Liver (tissue), 10 donors: ENCODE measurements at places on chromosomes 7 and 10. TPM values are rescaled to one million over a fixed set of nuclear protein-coding genes. Genes with fewer than 3 reads are reported as not detected.

DNA sequence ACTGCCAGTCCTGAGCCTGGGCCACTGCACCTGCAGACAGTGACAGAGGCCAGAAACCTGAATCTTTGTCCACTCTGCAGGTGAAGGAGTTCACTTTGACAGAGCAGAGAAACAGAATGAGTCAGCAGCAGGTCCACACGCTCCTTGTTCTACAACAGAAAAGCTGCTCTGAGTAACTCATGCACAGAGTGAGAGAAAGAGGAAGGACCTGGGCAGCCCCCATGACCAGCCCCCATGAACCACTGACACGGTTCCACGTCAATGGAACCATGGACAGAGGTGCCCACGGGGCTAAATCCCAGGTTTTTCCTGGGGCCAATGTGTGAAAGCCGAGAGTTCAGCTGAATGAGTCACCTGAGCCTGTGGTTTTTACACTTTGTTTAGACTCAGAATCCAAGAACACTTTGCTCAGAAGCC lies 40.8 kb upstream of the CTBP2 start:
- no peak for DNase-seq

Gene SPDYE2
- total RNA-seq = 0.08 TPM

DNA sequence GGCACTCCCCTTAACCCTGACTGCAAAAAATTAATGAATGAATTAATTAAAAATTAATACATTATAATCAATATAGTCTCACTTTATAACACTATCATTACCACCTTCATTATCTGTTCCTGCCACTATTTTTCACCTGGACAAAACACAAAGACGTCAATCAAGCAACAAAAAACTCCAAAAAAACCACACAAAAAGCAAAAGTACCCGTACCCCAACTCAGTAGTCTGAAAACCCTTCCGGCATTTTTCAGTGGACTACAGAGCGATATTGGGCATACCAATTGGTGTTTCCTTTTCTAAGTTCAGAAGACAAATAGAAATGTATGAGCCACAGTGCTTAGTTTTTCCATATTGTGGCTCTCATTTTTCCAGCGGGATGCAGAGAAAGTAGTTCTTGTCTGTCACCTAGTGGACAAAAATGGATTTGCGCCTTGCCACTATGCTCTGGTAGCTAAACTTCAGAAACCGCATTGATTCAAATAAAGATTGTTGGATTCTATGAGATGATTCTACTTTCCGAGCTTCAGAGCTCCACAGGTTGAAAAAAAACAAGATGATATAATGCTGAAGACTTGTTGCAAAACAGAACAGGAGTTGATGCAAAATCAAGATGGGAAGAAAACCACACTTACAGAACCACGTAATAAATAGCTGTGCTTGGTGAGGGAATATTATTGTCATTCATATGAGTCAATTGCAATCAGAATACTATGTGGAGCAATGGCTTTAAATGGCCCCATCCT lies 50.6 kb upstream of the ITGB1 start:
- peak; percentile 69 for DNase-seq

Gene TSPAN15
- 2.6 TPM for total RNA-seq

- no peak for DNase-seq
Measured at GRCh38 chr10:79159141-79159651, 90.4 kb downstream of the ZMIZ1 start.

Gene SPDYE5
- not detected for total RNA-seq

DNA sequence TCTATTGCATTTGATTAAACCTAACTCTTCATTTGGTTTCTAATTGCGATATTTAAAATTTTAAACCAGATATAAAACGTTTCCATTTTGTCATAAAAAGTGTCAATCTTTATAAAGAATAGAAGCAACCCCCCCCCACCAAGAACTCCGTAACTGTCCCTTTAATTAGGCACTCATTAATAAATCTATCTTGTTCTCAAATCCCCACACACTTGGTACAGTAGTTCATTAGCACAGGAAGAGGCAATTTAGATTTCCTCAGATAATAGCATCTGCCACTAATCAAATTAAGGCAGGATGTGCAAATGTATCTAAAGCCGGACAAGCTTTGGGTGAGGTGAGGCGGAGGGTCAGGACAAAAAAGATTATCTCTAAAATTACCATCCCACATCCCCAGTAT lies 1143.3 kb upstream of the AUTS2 start:
- no peak for DNase-seq

Gene TUBB8
- total RNA-seq = not detected

DNA sequence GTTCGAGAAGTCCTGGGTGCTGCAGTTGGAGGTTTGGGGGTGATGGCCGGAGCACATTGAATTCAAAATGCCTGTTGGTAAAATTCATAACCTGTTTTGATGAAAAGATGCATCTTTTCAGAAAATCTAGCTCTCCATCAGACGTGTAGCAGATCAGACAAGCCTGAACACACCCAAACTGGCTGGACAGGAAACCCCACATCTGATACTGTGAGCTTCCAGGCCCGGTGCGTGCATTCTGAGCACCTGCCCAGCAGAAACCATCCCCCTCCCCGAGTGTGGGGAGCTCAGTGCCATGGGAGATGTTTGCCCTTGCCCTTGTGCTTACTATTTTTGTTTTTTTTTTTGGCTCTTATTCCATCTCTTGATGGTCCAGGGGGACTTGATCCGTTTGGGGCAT lies 417.1 kb downstream of the TCERG1L start:
- no peak for DNase-seq

Gene SFRP5
- total RNA-seq = 15.1 TPM

Gene BAMBI
- total RNA-seq = 10.6 TPM

DNA sequence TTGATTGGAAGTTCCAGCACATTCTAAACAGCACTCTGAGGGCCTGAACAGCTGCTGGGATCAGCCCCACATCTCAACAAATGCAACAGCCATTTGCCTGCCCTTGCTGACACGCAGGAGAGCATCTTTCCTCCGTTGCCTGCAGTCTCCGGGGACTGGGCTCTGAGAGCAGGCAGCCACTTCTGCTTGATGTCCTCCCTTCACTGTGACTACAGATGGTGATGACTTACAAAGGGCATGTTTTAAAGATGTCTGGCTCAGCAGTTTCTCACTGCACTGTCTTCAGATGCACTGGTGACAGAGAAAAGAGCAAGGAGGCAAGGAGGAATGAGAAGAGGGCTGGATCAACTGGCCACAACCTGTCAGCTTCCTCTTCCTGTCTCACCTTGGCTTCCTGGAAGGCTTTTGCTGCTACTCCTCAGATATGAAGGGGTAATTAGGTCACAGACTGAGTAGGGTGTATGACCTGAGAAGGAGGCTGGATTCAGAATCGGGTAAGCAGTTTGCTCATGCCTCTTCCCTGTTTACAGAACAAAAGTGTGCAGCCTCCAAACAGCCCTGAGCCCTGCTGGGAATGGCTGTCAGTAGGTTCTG lies 143.5 kb upstream of the GHITM start:
- no peak for DNase-seq

GRCh38 chr10:129004398-129004797 lies 462.6 kb upstream of the MGMT start:
- DNase-seq = no peak

DNA sequence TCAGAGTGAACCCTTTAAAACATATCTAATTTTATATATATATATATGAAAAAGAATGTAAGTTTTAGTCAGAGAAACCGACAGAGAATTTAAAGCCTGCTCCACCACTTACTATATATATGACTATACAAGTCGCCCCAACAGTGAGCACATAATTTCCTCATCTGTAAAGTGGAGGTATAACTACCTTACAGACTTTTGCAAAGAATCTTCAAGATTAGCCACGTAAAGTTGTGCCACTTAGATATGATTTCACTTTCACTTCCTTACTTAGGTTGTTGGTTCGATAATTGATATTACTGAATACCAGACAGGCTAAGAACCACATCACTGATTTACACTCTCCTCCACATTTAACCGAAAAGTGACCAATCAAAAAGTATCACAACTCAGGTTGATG lies 94.7 kb downstream of the PDE1C start:
- DNase-seq = no peak

- DNase-seq = no peak
Measured at GRCh38 chr7:16409777-16410176, 11.6 kb downstream of the CRPPA start.

- DNase-seq = no peak
Measured at GRCh38 chr7:42021631-42022030, 215.4 kb downstream of the GLI3 start.

DNA sequence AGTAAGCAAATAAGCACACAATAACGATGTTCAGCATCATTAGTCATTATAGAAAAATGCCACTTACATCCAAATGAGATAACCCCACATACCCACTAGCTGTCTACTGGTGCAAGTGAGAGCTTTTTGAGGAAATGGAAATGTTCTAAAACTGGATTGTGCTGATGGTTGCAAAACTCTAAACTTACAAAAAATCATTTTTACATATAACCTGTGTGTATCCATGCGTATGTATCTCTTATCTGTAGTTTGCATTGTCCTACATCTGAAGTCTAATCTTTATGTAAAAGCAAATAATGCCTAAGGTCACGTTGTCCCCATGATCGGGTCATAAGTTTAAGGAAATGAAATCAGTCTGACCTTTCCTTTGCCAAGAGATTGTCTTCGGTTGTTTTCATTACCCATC lies 81.6 kb upstream of the DNAJB6 start:
- DNase-seq = no peak

Gene CFTR
- 10.5 TPM for total RNA-seq

- no peak for DNase-seq
Measured at GRCh38 chr10:127525686-127526085, 23.4 kb upstream of the NPS start.

Gene DNMBP
- total RNA-seq = 3.8 TPM

- no peak for DNase-seq
Measured at GRCh38 chr7:112745635-112746034, 44.6 kb downstream of the TMEM168 start.

DNA sequence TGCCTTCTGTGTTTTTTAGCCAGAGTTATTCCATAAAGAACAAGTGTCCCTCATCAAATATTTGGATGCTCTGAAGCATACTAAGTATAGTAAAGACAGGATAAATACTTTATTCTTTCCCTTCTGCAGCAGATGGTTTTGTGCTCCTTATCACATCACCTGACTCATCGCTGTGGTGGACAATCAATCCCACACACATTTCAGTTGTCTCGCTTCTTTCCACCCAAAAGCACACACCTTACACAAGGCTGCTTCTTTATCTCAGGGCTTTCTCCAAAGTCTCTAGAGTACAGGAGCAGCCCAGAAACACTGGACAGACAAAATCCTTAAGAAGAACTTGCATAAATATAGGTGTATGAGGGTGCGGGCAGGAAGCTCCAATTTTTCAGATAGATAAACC lies 43.4 kb downstream of the IGF2BP3 start:
- no peak for DNase-seq

Gene HMX3
- total RNA-seq = not detected

GRCh38 chr10:89262086-89263051 lies 10.8 kb upstream of the LIPA start:
- DNase-seq = no peak

DNA sequence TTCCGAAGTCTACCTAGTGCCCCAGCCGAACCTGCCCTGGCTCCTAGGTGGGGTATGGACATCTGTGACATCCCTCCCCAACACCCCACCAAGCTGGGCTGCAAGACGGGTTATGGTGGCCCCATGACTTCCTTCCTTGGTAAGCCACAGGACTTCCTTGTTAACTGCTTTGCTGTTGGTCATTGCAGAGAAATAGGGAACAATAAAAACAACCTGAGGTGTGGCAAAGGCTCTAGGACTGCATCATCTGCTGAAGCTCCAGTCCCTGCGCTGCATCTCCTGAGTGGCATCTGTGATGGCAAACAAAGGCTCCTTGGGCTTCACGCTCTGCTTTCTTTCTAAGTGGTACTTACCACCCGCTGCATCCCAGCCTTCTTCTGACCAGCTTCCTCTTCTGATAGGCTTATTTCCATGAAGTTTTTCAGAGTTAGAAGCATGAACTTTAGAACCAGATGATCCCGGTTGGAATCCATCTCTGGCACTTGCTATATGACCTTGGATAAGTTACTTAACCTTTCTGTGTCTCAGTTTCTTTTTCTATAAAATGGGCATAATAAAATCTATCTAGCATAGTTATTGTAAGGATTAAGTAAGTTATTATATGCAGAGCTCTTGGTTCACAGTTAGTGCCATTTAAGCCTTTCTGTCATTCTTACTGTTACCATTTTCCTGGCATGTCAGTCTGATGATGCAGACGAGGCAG lies 216.8 kb downstream of the RPS24 start:
- no peak for DNase-seq

Gene MEIG1
- not detected for total RNA-seq

GRCh38 chr10:126321440-126321839 lies 66.8 kb downstream of the ADAM12 start:
- no peak for DNase-seq

GRCh38 chr7:39838326-39838725 lies 111.7 kb upstream of the CDK13 start:
- no peak for DNase-seq

DNA sequence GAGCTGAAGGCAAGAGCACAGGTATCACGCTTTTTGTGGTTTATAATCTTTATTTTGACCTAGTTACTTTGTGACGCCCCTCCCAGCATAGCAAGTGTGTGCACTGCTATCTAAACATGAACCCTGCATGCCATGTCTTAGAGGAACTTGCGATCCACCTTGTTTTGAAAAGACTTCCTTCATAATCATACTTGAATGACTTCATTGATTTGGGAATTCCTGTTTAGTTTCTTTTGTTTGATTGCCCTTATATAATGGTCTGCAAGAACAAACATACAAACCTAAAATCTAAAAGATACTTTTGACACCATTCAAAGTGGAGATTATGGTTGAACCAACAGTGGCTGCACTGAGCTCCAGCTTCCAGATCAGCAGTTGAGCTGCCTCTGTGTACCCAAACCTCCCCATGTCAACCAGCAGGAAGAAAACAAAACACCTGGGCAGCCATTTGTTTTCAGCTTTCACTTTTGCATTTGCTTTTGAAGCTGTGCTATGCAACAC lies 132.6 kb downstream of the CELF2 start:
- DNase-seq = no peak

- no peak for DNase-seq
Measured at GRCh38 chr7:84134169-84134568, 60.4 kb downstream of the SEMA3A start.

GRCh38 chr10:95558593-95559320 lies 2.4 kb downstream of the SORBS1 start:
- no peak for DNase-seq

- no peak for DNase-seq
Measured at GRCh38 chr10:47205192-47205591, 94.8 kb upstream of the GDF10 start.
